Common myeloid progenitor, CD34-positive (primary cell): ENCODE measurements at places on chromosomes 13 and 19.
A peak's percentile ranks its signal among the peaks of the same experiment; 100 is the strongest.

DNA sequence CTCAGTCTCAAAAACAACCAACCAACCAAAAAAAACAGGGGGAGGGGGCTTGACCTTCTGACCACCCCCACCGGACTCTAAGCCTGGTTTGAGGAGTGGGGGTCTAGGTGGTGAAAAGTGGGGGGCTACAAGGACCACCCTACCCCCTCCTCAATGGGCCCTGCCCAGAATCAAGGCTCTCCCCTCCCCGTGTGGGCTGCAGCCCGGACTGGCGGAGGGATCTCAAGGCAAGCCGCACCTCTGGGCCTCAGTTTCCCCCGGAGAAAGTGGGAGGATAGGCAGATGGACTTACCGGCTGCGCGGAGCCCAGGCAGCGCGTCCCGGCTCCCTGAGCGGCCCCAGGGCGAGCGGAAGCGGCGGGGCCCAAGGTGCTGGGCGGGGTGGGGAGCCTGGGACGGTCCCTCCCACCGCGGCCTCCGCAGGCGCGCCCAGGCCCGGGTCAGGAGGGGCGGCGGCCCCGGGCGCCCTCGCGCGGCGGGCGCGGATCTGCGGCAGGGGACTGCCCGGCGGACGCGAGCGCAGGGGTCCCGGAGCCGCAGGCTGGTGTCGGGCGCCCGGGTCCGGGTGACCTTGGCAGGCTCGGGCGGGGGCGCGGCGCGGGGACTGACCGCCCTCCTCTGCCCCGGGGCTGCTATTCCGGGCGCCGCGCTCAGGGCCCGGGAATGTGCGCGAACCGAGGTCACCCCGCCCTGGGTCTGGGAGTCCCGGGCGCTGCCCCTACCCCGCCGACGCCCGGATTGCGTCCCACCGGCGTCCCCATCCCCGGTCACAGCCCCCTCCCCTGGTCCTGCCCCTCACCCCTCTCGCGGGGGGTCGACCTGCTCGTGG lies at the start of gene ADAMTSL5:
TSS of gene ADAMTSL5 (minus strand) at position 349 of the 828 bp plus-strand sequence. CDS start 2,076 bp downstream, outside the sequence.
- no peaks in the 10 kb centered on the region for H3K4me1 ChIP-seq
- H3K27me3 ChIP-seq = no peaks in the 10 kb centered on the region
- peak within 1 kb of the TSS; percentile 2 for H3K4me3 ChIP-seq
- no peak for DNase-seq

DNA sequence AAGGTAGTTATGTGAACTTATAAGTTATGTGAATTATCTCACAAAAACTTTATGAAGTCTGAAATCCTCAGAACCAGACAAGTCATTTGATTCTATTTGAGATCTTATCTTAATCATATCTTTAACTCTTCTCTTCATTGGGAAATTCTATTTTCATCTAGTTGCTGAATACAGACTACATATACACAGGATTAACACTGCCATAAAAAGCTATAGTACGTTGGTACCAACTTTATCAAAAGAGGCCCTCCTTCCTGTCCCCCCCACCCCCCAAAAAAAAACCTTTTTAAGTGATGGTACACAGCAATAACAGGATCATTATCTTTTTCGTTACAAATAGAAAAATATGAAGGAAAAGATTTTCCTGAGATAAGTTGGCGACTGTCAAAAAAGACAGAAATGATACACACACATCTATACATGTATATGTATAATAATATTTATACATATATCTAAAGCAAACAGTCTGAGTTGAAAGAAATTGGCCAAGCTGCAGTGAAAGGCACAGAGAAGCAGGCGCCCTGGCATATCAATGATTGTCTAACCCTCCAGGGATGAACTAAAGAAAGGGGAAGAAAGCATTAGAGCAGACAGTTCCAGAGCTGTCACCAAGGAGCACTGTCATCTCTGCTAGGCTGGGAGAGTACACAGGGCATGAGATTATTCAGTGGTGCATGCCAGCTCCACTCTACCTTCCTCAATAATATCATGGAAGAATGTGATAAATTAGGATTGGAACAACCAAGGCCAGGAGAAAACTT lies 116.7 kb downstream of the KLF12 start:
- H3K27ac ChIP-seq = no peak overlapping the region
- H3K36me3 ChIP-seq = peaks cover 4% of the 10 kb centered on the region
- DNase-seq = no peak

DNA sequence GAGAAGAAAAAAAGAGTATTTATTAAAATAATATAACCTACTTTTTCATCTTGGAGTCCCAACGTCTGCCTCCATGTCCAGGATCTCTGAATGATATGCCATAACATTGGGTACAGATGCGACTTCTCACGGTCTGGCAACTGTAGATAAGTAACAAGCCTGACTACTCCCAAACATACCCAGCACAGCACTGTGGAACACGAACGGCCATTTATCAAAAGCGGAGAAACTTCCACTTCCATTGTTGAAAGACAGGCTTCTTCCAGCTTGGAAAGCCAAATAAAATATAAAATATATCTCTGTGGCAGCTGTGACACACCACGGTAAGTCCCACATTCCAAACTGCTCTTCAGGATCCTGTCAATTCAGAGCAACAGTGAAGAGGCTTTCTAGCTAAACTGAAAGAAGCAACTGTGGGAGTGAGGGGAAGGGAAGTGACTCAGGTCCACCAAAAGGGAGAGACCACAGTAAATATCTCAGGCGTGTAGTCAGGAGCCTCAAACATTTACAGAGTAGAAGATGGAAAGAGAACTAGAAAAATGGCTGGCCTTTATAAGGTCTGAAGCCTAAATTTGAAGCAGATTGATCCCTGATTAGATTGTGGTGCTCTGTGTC lies 331.7 kb downstream of the LIG4 start:
- H3K4me3 ChIP-seq = no peak overlapping the region
- no peaks in the 10 kb centered on the region for H3K36me3 ChIP-seq
- no peak for DNase-seq
- H3K4me1 ChIP-seq = no peaks in the 10 kb centered on the region

GRCh38 chr19:19321141-19321577 lies 530 bp downstream of the MAU2 start:
- H3K4me3 ChIP-seq = peak overlapping the region; percentile 99
- peaks cover 3% of the 10 kb centered on the region for H3K4me1 ChIP-seq
- H3K27ac ChIP-seq = peak overlapping the region; percentile 94

DNA sequence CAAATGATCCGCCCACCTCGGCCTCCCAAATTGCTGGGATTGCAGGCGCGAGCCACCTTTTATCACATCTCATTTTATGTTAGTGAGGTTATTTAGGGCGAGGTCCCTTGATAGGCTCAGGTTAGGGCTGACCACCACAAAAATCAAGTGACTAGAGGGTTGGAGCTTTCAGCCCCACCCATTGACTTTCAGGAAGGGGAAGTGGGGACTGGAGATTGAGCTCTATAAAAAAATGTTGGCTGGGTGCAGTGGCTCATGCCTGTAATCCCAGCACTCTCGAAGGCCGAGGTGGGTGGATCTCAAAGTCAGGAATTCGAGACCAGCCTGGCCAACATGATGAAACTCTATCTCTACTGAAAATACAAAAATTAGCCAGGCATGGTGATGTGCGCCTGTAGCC lies 20.1 kb downstream of the FPR3 start:
- H3K36me3 ChIP-seq = no peaks in the 10 kb centered on the region
- H3K4me1 ChIP-seq = no peaks in the 10 kb centered on the region
- no peak overlapping the region for H3K4me3 ChIP-seq
- no peak overlapping the region for H3K27ac ChIP-seq

GRCh38 chr19:46759817-46760333 lies 13.6 kb upstream of the STRN4 start:
- no peaks in the 10 kb centered on the region for H3K27me3 ChIP-seq
- no peak for DNase-seq
- peaks cover 10% of the 10 kb centered on the region for H3K4me1 ChIP-seq
- no peak overlapping the region for H3K27ac ChIP-seq
- H3K4me3 ChIP-seq = no peak overlapping the region

DNA sequence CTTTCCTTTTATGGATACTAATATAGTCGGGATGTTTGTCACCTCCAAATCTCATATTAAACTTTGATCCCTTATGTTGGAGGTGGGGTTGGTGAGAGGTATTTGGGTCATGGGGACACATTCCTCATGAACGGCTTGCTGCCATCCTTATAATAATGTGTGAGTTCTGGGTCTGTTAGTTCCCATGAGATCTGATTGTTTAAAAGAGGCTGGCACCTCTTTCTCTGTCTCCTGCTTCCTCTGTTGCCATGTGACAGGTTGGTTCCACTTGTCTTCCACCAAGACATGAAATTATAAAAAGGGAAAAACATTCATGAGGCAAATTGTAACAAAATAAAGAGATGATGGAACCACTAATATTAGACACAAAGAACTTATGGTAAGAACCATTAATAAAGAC lies 107.8 kb upstream of the ATXN8OS start:
- H3K4me1 ChIP-seq = no peaks in the 10 kb centered on the region
- no peak for DNase-seq
- no peak overlapping the region for H3K4me3 ChIP-seq
- H3K27me3 ChIP-seq = no peaks in the 10 kb centered on the region
- no peak overlapping the region for H3K27ac ChIP-seq
